Spleen (tissue), 13 donors: ENCODE measurements at places on chromosomes 3 and 15. TPM values are rescaled to one million over a fixed set of nuclear protein-coding genes. Genes with fewer than 3 reads are reported as not detected.

The RLBP1 gene
- not detected for total RNA-seq

The C3orf52 gene
- 1.5 TPM for total RNA-seq

The CCR5 gene
- total RNA-seq, result 15.5 TPM

The TMEM207 gene
- total RNA-seq, result not detected

The TTC23 gene
- total RNA-seq, result 15.1 TPM

The PARP14 gene
- 186 TPM for total RNA-seq

The TBCCD1 gene
- total RNA-seq, result 13.8 TPM

The SLC51A gene
- 9.3 TPM for total RNA-seq

The GASK1A gene
- total RNA-seq, result 1.4 TPM

The LYZL4 gene
- total RNA-seq, result not detected

The STRIT1 gene
- not detected for total RNA-seq

The PRR20G gene
- total RNA-seq, result not detected

The SLC24A5 gene
- not detected for total RNA-seq

- H3K4me3 ChIP-seq, result no peak overlapping the region
- H3K27ac ChIP-seq, result no peak overlapping the region
- no peaks in the 10 kb centered on the region for H3K27me3 ChIP-seq
- H3K36me3 ChIP-seq, result no peaks in the 10 kb centered on the region
These were observed 166.0 kb downstream of the DPH6 start for GRCh38 chr15:35379972-35380371.

DNA sequence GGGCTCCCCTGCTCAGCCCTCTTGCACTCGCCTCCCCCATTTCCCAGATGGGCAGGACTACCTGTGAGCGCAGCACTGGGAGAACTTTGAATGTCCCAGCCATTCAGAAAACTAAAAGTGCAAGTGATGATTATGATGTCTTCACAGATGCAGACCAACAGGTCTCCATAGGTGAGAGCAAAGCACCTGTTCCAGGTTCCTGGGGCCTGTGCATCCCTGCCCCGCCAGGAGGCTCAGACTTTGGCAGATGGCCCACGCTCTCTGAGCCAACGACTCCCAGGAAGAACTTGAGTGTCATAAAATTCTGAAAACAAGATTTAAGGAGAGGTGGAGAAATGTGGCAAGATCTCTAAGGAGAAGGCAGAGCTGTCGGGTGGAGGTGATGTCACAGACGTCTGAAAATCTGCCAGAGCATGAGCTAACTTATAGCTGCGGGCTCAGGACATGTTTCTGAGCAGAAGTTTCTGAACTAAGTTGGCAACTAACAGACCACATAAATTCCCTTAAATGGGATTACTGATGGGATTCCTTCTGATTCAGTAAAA is 110.8 kb upstream of the IGF1R start:
- no peaks in the 10 kb centered on the region for H3K4me1 ChIP-seq
- no peak overlapping the region for H3K27ac ChIP-seq
- no peaks in the 10 kb centered on the region for H3K27me3 ChIP-seq
- H3K4me3 ChIP-seq, result no peak overlapping the region

DNA sequence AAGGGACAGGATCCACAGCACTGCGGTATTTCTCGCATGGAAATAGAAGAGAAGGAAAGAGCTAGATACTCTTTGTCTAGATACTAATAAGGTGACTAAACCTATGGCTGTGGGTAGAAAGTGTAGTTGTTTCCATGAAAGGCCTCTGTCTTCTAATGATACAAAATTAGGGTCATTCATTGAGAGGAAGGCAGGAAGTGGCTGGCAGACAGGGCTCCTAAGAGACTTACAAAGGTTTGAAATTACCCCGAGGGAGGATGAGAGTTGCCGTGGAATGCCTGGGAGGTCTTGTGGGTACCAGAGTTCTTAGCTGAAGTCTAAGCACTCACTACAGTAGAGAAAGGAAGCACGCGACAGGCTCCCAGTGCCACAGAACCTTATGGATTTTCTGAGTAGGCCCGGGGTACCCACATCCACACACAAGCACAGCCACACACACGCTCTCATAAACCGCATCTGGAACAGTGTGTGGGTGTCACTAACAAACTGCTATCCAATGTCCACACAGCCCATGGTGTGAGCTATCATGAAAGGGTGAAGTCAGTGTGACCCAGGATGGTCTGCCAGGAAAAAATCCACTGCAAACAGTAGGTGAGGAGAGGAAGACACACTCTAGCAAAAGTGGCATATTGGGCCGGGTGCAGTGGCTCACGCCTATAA is 221.4 kb downstream of the FAM43A start:
- H3K36me3 ChIP-seq, result no peaks in the 10 kb centered on the region
- no peaks in the 10 kb centered on the region for H3K27me3 ChIP-seq
- DNase-seq, result no peak
- H3K27ac ChIP-seq, result no peak overlapping the region

- peaks cover 90% of the 10 kb centered on the region for H3K36me3 ChIP-seq
- H3K27me3 ChIP-seq, result no peaks in the 10 kb centered on the region
- DNase-seq, result peak; percentile 12
- H3K4me1 ChIP-seq, result no peaks in the 10 kb centered on the region
- H3K27ac ChIP-seq, result no peak overlapping the region
These were observed 136.8 kb downstream of the SNRPN start for GRCh38 chr15:25091421-25092158.

DNA sequence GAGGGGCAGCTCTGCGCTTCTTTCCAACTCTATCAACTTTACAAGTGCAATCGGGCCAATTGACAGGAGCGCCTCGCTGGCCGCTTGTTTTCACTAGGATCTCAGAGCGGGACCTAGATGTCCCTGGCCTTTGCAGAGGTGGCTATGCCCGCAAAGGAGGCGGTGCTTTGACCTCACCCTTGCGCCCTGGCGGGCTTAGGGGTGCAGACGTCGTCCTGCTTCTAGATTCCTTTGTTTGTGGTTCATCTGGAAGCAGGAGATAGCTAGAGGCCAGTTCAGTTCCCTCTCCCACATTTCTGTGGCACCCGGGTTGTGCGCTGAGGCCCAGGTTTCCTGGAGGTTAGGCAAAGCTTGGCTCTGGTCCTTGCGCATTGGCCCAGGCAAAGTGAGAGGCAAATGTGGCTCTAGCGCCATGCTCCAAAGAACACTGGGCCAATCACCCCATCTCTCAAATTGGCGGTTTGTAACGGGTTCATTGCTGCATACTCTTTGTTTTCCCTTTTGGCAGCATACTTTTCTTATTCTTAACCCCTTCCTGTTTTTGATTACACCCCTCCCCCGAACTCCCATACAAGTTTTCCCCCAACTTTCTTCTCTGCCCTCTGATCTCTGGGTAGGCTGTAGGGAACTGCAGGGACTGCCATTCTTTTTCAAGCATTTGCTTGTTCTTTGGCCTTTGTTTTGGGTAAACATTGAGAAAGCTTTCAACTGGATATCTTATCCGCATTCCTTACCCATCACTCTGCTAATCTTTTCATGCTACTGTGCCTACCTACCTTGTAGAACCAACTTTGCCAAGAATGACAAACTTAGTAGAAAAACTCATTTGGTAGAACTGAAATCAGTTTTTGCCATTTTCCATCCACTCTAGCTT is 1.4 kb downstream of the PPM1L start:
- peaks cover 12% of the 10 kb centered on the region for H3K27me3 ChIP-seq
- H3K4me1 ChIP-seq, result peaks cover 55% of the 10 kb centered on the region
- H3K27ac ChIP-seq, result no peak overlapping the region
- peak overlapping the region; percentile 25 for H3K4me3 ChIP-seq
- DNase-seq, result peak; percentile 82

GRCh38 chr3:4515916-4516579 is 22.9 kb downstream of the ITPR1 start:
- no peak overlapping the region for H3K27ac ChIP-seq
- DNase-seq, result no peak
- no peak overlapping the region for H3K4me3 ChIP-seq
- peaks cover 100% of the 10 kb centered on the region for H3K4me1 ChIP-seq

DNA sequence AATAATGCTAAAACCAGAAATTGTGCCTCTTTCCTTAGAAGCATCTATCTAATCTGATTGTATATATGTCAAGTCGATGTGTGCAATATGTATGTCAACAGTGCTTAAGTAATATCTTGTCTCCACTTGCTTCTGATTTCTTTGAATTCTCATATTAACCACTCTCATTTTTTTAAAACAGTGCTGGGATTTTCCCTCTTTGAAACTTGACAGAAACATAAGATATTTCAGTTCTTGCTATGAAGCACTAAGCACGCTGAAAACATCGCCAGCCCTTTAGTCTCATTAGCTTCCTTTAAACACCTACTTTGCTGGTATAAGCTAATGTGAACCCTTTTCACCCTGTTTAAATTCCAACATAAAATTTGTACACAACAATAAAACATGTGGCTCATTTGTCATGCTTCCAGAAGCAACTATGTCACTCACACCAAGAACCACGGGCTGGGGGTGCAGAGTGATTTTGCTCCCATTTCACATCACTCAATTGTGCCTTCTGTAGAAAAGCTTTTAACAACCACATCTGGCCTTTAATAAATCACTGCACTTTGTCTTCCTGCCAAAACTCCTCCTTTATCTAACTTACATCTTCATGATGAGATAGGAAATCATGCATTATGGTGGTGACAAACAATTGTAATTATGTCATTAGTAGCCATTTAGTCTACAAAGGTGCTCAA is 185.2 kb downstream of the FOXP1 start:
- H3K36me3 ChIP-seq, result no peaks in the 10 kb centered on the region
- H3K27ac ChIP-seq, result no peak overlapping the region
- H3K4me1 ChIP-seq, result peaks cover 98% of the 10 kb centered on the region
- no peaks in the 10 kb centered on the region for H3K27me3 ChIP-seq

DNA sequence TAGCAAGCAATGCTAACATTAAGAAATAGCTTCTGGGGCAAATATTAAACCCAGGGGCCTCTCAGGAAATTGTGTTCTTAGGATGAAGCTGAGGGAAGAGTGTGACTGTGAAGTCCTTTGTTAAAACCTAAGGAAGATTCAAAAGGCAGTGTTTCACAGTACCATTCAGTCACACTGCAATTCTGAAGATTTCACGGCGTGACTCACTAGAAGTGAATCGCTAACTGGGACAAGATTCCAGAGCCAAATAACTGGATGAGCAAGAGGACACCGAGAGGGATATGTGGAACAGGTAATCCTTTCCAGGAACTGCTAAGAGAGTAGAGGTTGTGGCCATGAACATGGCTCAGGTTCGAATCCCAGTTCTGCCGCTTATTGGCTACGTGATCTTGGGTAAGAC is 61.8 kb upstream of the SMAD3 start:
- H3K4me1 ChIP-seq, result peaks cover 11% of the 10 kb centered on the region
- H3K4me3 ChIP-seq, result no peak overlapping the region
- H3K27me3 ChIP-seq, result no peaks in the 10 kb centered on the region

- H3K4me1 ChIP-seq, result no peaks in the 10 kb centered on the region
- no peak for DNase-seq
- no peak overlapping the region for H3K4me3 ChIP-seq
- H3K27me3 ChIP-seq, result no peaks in the 10 kb centered on the region
These were observed 75.8 kb upstream of the WDR72 start for GRCh38 chr15:53835309-53835708.

- H3K36me3 ChIP-seq, result no peaks in the 10 kb centered on the region
- H3K27ac ChIP-seq, result no peak overlapping the region
- no peak for DNase-seq
- peaks cover 6% of the 10 kb centered on the region for H3K27me3 ChIP-seq
These were observed 6.1 kb downstream of the IQCF5 start for GRCh38 chr3:51869304-51869703.

- H3K4me1 ChIP-seq, result no peaks in the 10 kb centered on the region
- H3K4me3 ChIP-seq, result no peak overlapping the region
- no peak overlapping the region for H3K27ac ChIP-seq
- no peak for DNase-seq
- H3K27me3 ChIP-seq, result no peaks in the 10 kb centered on the region
These were observed 74.0 kb downstream of the SATB1 start for GRCh38 chr3:18351069-18351628.

DNA sequence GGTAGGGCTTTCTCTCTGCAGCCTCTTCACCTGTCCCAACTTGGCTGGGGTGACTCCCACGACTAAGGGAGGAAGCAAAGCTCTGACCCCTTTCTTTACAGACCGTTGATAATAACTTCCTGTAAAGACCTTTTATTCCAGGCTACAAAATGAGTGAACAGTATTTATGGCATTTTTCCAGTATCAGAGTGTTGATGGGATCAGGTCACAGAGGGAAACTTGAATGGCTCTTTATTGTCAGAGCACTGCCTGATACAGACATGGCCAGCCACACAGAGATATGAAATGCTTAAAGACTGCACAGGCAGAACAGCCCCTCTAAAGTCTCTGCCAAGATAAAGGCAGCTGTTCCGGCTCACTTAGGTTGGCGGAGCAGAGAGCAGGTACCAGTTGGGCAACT is 1033.9 kb upstream of the NR2F2 start:
- peaks cover 15% of the 10 kb centered on the region for H3K4me1 ChIP-seq
- DNase-seq, result no peak
- H3K36me3 ChIP-seq, result no peaks in the 10 kb centered on the region
- no peaks in the 10 kb centered on the region for H3K27me3 ChIP-seq

DNA sequence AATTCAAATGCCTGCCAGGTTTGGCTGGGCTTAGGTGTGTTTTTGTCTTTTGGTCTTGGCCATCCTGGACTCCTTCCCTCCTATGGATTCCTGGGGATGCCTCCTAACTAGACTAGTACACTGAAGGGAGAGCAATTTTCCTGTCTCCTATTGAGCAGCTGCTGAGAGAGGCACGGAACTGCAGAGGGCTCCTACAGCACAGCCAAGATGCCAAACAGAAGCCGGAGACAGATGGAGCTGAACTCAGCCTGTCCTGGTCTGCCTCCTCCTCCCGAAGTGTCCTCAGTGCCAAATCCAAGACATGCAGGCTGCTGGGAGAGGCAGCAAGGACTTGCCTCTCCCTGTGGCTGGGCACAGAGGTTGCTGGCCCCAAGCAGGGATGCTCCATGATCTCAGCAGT is 256.6 kb upstream of the PROK2 start:
- H3K27ac ChIP-seq, result no peak overlapping the region
- DNase-seq, result no peak
- H3K4me3 ChIP-seq, result no peak overlapping the region
- H3K36me3 ChIP-seq, result no peaks in the 10 kb centered on the region
- H3K4me1 ChIP-seq, result no peaks in the 10 kb centered on the region
- H3K27me3 ChIP-seq, result no peaks in the 10 kb centered on the region

GRCh38 chr3:113557374-113557773 is 25.0 kb downstream of the SIDT1 start:
- no peaks in the 10 kb centered on the region for H3K27me3 ChIP-seq
- peaks cover 14% of the 10 kb centered on the region for H3K4me1 ChIP-seq
- no peaks in the 10 kb centered on the region for H3K36me3 ChIP-seq
- H3K27ac ChIP-seq, result no peak overlapping the region

- no peak for DNase-seq
- no peak overlapping the region for H3K4me3 ChIP-seq
- H3K27ac ChIP-seq, result no peak overlapping the region
- peaks cover 17% of the 10 kb centered on the region for H3K27me3 ChIP-seq
These were observed 76.2 kb downstream of the MRPL46 start for GRCh38 chr15:88391006-88391405.

- no peaks in the 10 kb centered on the region for H3K27me3 ChIP-seq
- peaks cover 4% of the 10 kb centered on the region for H3K36me3 ChIP-seq
- H3K4me3 ChIP-seq, result no peak overlapping the region
- DNase-seq, result no peak
- H3K4me1 ChIP-seq, result peaks cover 56% of the 10 kb centered on the region
- no peak overlapping the region for H3K27ac ChIP-seq
These were observed 32.4 kb downstream of the CHSY1 start for GRCh38 chr15:101219441-101219840.

DNA sequence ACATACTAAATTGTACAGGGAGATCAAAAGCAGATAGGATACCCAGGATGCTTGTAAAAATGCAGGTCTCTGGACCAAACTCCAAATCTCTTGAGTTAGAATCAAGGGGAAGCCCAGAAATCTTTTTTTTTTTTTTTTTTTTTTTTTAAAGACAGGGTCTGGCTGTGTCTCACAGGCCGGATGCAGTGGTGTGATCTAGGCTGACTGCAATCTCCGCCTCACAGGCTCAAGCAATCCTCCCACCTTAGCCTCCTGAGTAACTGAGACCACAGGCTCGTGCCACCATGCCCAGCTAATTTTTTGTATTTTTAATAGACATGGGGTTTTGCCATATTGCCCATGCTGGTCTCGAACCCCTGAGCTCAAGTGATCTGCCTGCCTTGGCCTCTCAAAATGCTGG is 373.5 kb downstream of the SHQ1 start:
- no peaks in the 10 kb centered on the region for H3K27me3 ChIP-seq
- no peaks in the 10 kb centered on the region for H3K36me3 ChIP-seq
- H3K4me3 ChIP-seq, result no peak overlapping the region
- H3K27ac ChIP-seq, result peak overlapping the region; percentile 52
